Stimulated activated CD4-positive, alpha-beta T cell treated with anti-CD3 and anti-CD28 coated beads, TNF-alpha, amount 100 ng/mL, for 48 hours (primary cell): ENCODE measurements at places on chromosomes 11 and 22.

DNA sequence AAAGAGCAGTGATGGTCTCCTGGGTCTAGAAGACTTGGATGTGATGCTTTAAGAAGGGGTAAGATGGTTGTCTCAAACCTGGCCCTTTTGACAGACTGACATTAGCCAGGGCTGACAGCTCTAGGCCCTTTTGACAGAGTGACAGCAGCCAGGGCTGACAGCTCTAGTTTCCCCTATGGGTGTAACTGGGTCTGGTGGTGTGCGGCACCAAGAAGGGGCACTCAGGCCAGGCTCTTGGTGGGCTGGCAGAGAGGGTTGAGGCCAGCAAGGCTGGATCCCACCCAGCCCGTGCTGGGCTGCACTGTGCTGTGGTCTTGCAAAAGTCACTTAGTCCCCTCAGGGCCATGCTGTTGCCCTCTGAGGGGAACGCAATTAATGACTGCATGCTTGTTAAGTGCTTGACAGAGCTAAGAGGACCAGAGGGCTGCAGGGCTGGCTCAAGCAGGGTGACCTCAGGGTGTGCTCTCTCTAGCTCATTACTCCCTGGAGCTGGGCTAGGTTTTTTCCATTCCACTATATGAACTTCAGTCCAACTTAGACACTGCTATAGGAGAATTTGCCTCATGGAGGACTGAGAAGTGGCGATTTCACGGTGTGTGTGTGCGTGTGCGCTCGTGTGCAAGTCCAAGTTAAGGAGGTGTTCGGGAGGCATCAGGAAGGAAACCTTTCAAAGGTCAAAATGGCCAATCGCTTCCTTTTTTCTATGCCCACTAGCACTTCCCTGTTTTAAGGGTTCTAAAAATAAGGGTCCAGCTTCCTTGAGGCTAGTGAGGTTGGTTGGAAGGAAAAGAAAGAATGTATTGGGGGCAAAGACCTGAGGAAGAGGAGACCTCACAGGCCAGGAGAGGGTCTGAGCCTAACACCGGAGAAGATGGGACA, 4.4 kb downstream of the UBASH3B start:
- DNase-seq, result no peak

GRCh38 chr11:112248201-112248600, 12.5 kb downstream of the PLET1 start:
- no peak for DNase-seq

DNA sequence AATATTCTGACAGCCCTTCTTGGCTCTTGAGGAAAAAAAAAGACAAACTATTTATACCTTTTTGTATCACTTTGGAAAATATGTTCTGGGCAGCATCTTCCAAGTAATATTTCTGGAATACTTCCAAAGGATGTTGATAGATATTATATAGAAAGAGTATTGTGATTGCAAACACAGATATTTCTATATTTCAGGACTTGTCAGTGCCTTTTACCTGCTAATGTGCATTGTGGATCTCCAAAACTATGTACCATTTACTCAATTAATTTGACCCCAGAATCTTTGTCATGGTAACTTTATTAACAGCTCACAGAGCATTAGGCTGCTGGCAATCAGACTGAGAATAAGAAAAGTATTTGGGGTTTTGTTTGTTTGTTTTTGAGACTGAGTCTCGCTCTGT, 16.7 kb upstream of the CCND1 start:
- no peak for DNase-seq

DNA sequence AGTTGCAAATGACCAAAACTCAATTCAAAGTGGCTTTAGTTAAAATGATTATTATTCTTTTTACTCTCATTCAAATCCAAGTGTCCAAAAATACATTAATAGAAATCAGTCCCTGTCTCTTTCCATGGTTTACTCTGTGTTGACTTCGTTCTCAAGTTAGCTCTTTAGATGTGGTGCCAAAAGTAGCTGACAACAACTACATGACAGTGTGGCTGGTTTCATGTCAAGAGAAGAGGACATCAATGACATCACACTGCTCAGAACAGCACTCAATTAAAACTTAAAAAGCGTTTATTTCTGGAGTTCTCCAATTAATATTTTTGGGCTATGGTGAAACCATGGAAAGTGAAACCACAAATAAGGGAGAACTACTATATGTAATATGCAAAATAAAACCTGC, 1746.9 kb downstream of the LRRC4C start:
- DNase-seq, result no peak

DNA sequence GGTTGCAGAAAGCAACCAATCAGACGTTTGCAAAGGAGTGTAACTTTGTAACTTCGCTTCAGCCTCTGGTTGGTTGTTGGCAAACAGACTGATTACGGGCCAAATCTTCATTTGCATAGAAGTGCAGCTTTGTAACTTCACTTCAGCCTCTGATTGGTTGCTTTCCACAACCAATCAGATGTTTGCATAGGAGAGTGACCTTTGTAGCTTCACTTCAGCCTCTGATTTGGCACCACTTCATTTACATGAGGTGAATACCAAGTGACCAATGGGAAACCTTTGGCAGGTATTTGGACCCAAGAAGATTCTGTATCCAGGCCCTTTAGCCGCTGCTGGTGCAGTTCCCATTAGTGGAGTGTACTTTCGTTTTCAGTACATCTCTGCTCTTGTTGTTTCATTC, 16.0 kb downstream of the USP47 start:
- DNase-seq, result no peak

DNA sequence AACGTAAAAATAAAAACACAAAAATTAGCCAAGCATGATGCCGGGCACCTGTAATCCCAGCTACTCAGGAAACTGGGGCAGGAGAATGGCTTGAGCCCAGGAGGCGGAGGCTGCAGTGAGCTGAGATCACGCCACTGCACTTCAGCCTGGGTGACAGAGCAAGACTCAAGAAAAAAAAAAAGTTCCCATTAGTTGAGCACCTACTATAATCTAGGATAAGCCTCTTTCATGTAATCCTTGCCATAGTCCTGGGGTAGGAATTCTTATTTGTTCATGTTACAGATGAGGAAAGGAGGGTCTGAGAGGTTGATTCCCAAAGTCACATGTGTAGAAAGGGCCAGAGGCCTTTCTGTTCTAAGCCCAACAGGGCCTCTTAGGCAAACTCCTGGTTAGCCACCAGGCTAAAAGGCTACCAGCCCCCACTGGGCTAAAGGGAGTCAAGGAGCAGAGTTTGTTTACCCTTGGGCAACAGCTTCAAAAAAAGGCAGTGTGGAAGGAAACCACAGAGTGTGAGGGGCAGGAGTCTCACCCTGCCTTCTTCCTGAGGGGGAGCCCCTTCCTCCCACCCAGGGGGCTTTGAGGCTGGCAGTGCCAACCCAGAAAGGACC, 21.6 kb upstream of the CSNK1E start:
- no peak for DNase-seq

DNA sequence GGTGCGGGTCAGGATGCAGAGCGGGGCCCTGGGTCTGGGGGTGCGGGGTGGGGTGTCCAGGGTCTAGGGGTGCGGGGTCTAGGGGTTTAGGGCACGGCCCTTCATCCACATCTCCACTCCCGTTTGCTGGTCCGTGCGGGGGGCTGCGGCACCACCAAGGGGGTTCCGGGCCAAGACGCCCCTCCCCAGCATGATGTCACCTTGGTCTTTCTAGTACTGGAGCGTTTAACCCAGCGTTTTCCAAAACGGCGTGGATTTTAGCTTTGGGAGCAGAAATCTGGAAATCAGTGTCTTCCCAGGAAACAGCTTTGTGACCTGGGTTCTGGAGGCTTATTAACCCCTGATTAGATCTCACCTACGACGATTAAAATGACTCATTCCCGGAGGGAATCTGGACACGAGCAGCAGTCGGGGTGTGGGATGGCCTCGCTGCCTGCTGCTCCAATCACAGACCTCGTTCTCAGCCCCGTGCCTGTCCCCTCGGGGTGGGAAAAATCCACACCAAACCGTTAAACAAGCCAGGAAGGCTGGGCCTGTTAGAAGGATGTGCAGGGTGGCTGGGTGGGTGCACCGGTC, 759 bp downstream of the AP2A2 start:
- DNase-seq, result no peak

- no peak for DNase-seq
Measured at GRCh38 chr11:57269571-57270021, 32.5 kb upstream of the APLNR start.

DNA sequence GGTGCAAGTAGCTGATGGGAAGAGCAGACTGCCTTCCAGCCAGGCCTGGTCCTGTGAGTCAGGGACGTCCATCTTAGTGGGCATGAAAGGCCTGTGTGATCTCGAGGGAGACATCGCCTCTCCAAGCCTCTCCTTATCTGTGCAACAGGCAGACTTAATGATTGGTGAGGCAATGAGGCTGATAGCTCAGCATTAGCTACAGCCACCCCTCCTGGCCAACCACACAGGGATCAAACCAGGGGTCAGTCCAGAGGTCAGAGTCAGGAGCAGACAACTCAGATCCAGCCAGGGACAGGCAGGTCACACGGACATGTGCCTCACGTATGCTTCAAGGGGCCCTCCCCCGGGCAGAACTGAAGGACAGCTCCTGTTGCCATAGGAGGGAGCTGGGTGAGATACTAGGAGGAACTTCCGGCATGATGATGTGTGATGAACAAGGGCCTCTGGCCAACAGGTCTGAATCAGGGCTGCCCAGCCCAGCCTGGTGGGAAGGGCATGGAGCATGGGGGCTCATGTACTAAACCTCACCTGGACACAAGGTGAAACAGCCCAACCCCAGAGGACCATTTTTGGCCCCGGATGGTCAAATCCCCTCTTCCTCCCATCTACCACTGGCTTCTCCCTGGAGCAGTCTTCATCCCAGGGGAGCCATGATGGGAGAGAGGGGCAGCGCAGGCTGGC, 2.8 kb upstream of the APOC3 start:
- no peak for DNase-seq

DNA sequence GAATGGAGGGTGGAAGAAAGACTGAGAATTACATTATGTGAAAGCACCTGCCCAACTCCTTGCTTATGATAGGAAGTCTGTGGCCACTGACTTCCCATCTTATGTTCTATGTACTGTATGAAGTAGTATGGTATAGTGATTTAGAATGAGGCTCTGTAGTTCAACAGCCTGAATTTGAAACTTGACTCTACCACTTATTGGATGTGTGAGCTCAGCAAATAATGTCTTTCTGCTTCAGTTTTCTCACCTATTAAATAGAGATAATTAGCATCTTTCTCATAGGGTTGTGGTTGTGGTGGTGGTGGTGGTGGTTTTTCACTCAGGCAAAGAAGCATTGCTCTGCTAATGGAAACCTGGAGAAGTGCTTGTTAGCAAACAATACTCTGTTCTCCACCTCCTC, 121.6 kb downstream of the PAX6 start:
- no peak for DNase-seq

DNA sequence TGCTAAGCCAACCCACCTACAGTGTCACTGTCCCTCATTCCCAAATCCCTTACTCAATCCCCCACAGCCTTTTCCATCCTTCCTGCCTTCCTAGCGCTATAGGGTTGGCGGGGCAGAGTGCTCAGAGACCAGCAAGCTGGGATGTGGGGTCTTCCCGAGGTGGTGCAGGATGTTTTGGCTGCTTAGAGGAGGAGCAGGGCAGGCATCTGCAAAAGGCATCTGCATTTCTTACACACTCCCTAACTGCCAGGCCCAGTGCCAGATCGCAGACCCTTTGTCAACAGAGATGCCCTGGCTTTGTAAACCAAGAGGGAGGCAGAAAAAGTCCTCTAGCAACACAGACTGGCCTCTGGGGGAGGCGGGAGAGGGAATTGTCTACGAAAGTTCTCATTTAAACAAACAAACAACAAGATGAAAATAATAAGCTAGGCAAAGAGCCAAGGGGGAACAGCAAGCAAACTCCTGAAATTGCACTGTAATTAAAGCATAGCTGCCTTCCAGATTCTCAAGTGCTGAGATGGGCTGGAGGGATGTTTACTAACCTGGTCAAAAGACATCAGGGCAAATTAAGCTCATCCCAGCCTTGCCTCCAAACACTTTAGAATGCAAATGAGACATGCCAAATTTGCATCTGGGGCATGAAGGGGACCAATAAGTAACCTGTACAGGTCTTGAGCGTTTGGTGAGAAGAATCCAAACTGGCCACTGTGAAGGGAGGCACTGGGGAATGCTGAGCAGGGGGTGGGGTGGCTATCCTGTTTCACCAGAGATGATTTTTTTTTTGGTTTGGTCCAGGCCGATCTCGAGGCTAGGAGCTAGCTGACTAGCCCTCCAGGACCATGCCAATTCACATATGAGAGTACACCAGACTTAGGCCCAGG, 38.1 kb upstream of the ADA2 start:
- DNase-seq, result no peak

- no peak for DNase-seq
Measured at GRCh38 chr11:106959800-106960199, 58.5 kb downstream of the GUCY1A2 start.

DNA sequence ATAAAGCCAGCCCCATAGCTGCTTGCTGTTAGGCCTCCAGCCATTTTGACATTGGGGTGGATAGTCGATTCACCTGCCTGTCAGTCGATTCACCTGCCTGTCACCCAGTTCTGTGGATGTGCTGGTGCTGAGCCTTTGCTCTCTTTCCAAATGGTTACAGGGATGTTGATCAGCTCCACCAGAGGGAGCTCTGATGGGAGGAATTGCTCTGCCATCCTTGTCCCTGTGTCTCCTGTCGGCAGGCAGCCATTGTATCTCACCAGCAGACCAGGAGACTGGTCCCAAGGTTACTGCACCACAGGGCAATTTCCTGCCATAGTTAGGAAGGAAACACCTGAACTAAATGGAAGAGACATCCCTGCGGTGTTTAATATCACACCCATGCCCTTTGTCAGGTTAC, 6.1 kb downstream of the MPEG1 start:
- DNase-seq, result no peak

- peak; percentile 71 for DNase-seq
Measured at GRCh38 chr11:75204685-75205563, 35.6 kb upstream of the TPBGL start.
